ENCODE measurements at places on chromosomes 3 and 15.

- DNase-seq: no peak
These were observed 103.4 kb downstream of the IGF1R start for GRCh38 chr15:98751767-98752166.

GRCh38 chr3:53707222-53707621, 139.0 kb downstream of the CHDH start:
- DNase-seq: no peak

DNA sequence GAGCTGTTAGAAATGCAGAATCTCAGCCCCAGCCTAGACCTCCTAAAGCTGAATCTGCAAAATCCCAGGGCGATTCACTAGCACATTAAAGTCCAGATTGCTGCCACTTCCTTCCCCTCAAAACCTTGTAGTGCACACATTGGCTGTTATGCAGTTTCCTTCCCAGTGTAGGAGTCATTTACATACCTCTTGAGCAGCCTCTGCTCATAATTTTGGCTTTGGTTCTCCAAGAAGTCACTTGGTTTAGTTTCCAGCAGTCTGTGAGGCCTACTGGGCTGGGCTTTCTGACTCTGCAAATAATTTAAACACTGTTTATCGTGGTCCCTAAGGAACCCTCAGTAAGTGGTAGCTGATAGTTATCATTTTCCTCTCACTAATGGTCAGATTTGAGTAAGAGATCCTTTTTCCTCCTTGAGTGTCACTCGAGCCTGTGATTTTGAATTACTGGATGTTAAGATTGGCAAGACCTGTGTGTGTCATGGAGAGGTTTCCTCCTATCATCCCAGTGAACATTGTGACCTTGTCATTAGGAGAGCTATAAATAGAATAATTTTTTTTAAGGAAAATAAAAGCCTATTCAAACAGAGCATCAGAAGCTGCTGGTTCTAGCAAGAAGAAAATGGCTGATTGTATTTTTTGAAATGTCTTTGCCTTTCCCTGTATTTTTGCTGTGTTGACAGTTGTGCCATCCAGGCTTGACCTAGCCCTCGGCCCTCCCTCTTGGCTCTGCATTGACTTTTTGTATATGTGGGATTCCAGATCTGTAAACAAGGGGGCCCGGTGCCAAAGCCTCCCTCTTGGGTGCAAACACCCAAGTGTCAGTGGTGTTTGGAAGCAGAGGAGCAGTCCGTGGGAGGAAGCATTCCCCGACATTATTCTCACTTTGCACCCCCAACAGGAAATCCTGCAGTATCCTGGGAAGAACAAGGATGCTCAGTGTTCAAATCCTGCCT, 134.8 kb upstream of the ANKRD28 start:
- no peak for DNase-seq

GRCh38 chr3:61570813-61571212, 9.4 kb downstream of the PTPRG start:
- no peak for DNase-seq

GRCh38 chr3:31958701-31959152, 22.3 kb downstream of the OSBPL10 start:
- no peak for DNase-seq

DNA sequence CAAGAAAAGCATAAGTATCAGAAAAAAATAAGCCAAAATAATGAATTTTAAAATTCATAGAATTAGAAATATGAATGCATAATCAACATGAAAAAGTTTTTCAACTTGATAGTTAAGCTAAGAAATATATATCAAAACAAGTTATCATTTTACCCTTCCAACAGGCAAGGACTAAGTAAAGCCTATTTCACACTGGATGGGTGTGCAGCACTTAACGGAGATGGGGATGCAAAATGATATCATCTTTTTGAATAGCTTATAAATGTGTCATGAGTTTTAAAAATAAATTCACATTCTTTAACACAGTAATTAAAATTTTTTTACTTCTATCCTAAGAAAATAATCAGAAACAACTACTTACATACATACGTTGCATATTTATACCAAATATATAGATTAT, 20.9 kb downstream of the PIK3R4 start:
- DNase-seq: no peak

Data from esophagus squamous epithelium (tissue), 5 donors.